Ovary (tissue), 10 donors: ENCODE measurements at places on chromosomes 3 and 15. TPM values are rescaled to one million over a fixed set of nuclear protein-coding genes. Genes with fewer than 3 reads are reported as not detected.

Gene PPARG
- 29.6 TPM for total RNA-seq

Gene STAB1
- 114 TPM for total RNA-seq

GRCh38 chr15:34038023-34038870 lies 757 bp downstream of the AVEN start:
- H3K36me3 ChIP-seq: no peaks in the 10 kb centered on the region
- H3K27ac ChIP-seq: peak overlapping the region; percentile 96
- peaks cover 2% of the 10 kb centered on the region for H3K4me1 ChIP-seq

DNA sequence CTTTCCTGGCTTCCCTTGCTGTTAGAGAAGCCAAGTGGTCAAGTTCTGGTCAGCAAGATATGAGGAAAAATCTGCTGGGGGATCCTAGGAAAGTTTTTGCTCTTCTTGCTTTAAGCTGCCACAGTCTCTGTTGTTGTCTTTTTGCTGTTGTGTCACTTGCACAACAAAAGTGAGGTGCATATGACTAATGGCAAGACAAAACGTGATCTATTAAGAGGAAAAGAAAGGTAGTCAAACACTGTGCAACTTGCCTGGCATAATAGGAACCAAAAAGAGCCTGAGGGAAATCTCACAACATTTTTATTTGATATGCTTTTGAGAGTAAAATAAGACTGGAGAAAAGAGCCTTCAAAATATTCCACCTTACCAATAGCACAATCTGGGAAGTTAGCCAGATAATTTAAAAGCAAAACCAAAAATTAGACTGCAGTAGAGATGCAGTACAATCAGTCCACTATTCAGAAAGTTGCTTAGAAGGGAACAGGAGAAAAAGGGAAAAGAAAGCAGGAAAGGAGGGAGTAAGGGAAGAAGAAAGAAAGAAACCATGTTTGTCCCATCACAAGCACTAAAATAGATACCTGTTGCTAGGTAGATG lies 110.0 kb upstream of the SLC4A7 start:
- DNase-seq: no peak
- no peak overlapping the region for H3K4me3 ChIP-seq
- H3K27me3 ChIP-seq: no peaks in the 10 kb centered on the region

Gene CHRD
- total RNA-seq: 22.8 TPM

Gene MEGF11
- total RNA-seq: 11.4 TPM

DNA sequence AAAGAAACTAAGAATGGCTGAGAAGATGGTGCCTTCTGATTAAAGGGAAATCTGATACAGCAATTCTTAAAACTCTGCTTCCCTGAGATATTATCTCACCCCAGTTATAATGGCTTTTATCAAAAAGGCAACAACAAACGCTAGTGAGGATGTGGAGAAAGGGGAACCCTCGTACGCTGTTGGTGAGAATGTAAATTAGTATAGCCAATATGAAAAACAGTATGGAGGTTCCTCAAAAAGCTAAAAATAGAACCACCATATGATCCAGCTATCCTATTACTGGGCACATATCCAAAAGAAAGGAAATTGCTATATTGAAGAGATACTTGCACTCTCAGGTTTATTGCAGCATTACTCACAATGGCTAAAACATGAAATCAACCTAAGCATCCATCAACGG lies 65.1 kb downstream of the GOLIM4 start:
- DNase-seq: no peak
- no peaks in the 10 kb centered on the region for H3K36me3 ChIP-seq
- H3K4me1 ChIP-seq: no peaks in the 10 kb centered on the region
- no peaks in the 10 kb centered on the region for H3K27me3 ChIP-seq
- no peak overlapping the region for H3K27ac ChIP-seq

GRCh38 chr15:64552281-64552948 lies 92.0 kb downstream of the ZNF609 start:
- H3K4me1 ChIP-seq: peaks cover 7% of the 10 kb centered on the region
- no peak overlapping the region for H3K4me3 ChIP-seq
- H3K36me3 ChIP-seq: no peaks in the 10 kb centered on the region
- no peaks in the 10 kb centered on the region for H3K27me3 ChIP-seq
- H3K27ac ChIP-seq: no peak overlapping the region
- no peak for DNase-seq

Gene TGFBR2
- total RNA-seq: 43.3 TPM

GRCh38 chr15:39820050-39820602 lies 37.5 kb upstream of the FSIP1 start:
- H3K27me3 ChIP-seq: no peaks in the 10 kb centered on the region
- H3K4me3 ChIP-seq: no peak overlapping the region
- no peak overlapping the region for H3K27ac ChIP-seq
- DNase-seq: no peak
- H3K4me1 ChIP-seq: no peaks in the 10 kb centered on the region

Gene TICRR
- total RNA-seq: 0.11 TPM

DNA sequence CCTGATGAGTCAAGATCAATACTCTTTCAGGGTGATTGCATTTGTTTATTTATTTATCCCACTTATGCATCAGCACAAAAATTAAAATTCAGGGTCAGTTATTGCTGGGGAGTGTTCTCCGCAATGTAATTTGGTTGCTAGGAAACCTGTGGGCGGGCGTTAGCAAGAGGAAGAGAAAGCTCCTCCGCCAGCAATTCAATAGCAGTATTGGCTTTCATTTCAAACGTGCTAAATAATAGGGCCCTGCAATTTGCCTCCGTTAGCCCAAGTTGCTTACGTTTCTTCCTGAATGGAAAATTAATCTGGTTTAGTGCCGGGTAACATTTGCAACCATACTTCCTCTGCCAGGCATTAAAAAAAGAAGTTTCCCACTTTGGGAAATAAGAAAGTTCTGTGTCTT lies 35.5 kb upstream of the PLCL2 start:
- H3K4me1 ChIP-seq: no peaks in the 10 kb centered on the region
- H3K4me3 ChIP-seq: no peak overlapping the region
- H3K36me3 ChIP-seq: no peaks in the 10 kb centered on the region
- no peak overlapping the region for H3K27ac ChIP-seq

Gene MRPL3
- total RNA-seq: 70.1 TPM

Gene GOLGA8N
- 15.2 TPM for total RNA-seq

- H3K4me3 ChIP-seq: no peak overlapping the region
- no peaks in the 10 kb centered on the region for H3K27me3 ChIP-seq
- no peaks in the 10 kb centered on the region for H3K36me3 ChIP-seq
- H3K27ac ChIP-seq: no peak overlapping the region
Observed at GRCh38 chr3:177201700-177202397, 4.6 kb upstream of the TBL1XR1 start.

GRCh38 chr3:113838631-113839209 lies at the start of gene GRAMD1C:
TSS of gene GRAMD1C (plus strand) at chr3:113838788. CDS start at chr3:113838910, 122 bp downstream.
- peak; percentile 82 for DNase-seq
- no peak within 1 kb of the TSS for H3K27ac ChIP-seq
- H3K4me3 ChIP-seq: peak within 1 kb of the TSS; percentile 48
- no peaks in the 10 kb centered on the region for H3K36me3 ChIP-seq
- H3K27me3 ChIP-seq: no peaks in the 10 kb centered on the region

DNA sequence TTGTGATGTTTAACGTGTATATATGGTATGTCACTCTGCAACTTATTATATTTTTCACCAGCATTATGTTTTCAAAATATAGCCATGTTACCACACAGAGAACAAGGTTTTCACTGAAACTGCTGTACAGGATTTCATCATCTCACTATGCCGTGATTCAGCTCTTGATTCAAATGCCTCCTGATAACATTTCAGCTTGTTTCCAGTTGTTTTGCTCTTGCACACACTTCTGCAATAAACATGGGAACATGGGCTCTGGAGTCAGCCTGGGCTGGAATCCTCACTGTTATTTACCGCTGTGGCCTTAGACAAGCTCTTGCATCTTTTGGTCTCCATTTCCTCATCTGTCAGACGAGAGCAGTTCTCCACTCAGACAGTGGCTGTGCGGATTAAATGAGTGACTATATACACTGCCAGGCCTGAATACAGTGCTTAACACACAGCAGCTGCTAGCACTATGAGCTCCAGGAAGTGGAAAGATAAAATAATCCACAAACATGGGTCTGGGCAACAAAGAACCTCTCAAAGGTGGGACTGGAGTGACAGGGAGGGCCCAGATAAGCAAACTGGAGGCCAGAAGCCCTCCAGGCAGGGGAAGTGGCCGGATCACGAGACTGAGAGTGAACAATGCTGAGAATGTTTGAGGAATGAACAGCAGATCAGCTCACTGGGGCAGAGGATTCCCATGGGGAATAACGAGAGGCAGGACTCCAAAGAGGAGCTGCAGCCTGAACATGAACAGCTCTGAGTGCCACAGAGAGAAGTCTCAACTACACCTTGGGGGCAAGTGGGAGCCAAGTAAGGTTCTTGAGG lies 17.7 kb downstream of the NTRK3 start:
- H3K4me1 ChIP-seq: no peaks in the 10 kb centered on the region
- no peak for DNase-seq
- no peak overlapping the region for H3K27ac ChIP-seq
- H3K27me3 ChIP-seq: no peaks in the 10 kb centered on the region
- H3K4me3 ChIP-seq: no peak overlapping the region

Gene PATL2
- 0.20 TPM for total RNA-seq

DNA sequence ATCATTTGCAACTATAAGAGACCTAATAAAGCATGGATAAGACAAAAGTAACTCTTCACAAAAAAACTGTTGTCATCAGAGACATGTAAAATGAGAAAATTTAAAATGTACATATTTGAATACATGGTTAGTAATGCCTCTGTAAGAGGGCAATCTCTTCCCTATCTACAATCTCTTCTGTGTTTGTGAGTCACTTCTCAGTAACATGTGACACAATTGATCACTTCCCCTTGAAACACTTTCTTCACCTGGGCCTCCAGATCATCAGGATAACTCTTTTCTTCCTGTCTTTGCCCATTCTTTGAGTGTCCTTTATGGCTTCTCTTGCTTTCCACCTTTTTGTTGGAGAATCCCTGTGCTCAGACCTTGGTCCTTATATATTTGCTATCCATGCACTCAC lies 50.4 kb downstream of the TFDP2 start:
- DNase-seq: no peak
- H3K27ac ChIP-seq: no peak overlapping the region
- H3K36me3 ChIP-seq: no peaks in the 10 kb centered on the region

- H3K4me3 ChIP-seq: no peak overlapping the region
- H3K27ac ChIP-seq: no peak overlapping the region
- no peak for DNase-seq
- peaks cover 5% of the 10 kb centered on the region for H3K4me1 ChIP-seq
Observed at GRCh38 chr15:56984681-56985481, 66.4 kb downstream of the TCF12 start.

DNA sequence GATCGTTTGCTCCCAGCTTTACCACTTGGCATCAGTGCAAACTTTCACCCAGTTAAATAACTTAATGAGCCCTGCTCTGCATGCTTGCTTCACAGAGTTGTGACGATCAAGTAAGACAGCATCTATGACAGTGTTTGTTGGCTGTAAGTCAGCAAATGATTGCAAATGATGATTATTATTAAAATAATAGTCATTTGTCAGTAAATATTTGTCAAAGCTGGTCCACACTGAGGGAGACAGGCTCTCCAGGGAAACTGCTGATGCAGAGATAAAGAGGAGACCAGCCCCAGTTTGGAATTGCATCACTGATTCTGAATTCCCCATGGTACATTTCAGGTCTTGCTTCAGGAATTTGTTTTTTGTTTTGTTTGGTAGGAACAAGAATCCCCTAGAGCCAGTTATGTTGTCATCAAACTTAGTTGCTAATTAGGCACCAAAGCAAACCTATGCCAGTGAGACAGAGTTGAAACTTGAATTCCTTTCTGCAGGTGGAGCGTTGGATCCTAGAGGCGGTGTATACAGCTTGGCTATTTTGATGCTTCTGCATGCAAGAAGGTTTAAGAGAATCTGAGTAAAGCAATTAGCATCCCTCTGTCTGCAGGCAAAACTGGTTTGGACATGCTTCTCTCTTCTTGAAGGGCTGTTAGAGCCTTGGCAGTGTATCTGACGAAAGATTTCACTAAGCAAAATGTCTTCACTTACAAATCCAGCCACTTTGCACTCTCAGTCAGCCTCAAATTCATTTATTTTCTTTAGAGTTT lies 338.6 kb upstream of the TPRG1 start:
- H3K27ac ChIP-seq: no peak overlapping the region
- no peak for DNase-seq
- no peaks in the 10 kb centered on the region for H3K36me3 ChIP-seq
- no peaks in the 10 kb centered on the region for H3K27me3 ChIP-seq

Gene OR5K2
- total RNA-seq: not detected

GRCh38 chr15:47206358-47206978 lies 510.8 kb upstream of the SEMA6D start:
- no peaks in the 10 kb centered on the region for H3K36me3 ChIP-seq
- no peak for DNase-seq
- no peak overlapping the region for H3K4me3 ChIP-seq
- no peaks in the 10 kb centered on the region for H3K4me1 ChIP-seq
- H3K27ac ChIP-seq: no peak overlapping the region

DNA sequence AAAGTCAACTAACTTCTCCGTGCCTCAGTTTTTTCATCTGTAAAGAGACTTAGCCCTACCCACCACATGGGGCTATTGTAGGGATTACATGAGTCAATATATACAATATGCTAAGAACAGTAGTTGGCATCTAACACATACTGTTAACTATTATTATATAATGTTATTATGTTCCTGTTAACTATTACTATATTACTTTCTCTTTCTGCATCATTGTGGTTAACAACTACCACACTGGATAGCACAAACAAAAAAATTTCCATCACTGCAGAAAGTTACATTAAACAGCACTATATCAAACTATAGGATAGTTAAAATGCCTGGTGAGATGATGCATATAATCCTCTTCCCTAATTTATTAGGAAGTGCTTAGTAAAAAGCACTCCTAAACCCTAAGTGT lies 23.7 kb downstream of the STAG1 start:
- H3K36me3 ChIP-seq: no peaks in the 10 kb centered on the region
- no peak overlapping the region for H3K27ac ChIP-seq
- no peaks in the 10 kb centered on the region for H3K27me3 ChIP-seq
- no peak overlapping the region for H3K4me3 ChIP-seq

Gene DAZL
- not detected for total RNA-seq
